ENCODE measurements at places on chromosomes 3 and 15.

GRCh38 chr3:79003994-79004393, 763.8 kb downstream of the ROBO1 start:
- no peak for DNase-seq

DNA sequence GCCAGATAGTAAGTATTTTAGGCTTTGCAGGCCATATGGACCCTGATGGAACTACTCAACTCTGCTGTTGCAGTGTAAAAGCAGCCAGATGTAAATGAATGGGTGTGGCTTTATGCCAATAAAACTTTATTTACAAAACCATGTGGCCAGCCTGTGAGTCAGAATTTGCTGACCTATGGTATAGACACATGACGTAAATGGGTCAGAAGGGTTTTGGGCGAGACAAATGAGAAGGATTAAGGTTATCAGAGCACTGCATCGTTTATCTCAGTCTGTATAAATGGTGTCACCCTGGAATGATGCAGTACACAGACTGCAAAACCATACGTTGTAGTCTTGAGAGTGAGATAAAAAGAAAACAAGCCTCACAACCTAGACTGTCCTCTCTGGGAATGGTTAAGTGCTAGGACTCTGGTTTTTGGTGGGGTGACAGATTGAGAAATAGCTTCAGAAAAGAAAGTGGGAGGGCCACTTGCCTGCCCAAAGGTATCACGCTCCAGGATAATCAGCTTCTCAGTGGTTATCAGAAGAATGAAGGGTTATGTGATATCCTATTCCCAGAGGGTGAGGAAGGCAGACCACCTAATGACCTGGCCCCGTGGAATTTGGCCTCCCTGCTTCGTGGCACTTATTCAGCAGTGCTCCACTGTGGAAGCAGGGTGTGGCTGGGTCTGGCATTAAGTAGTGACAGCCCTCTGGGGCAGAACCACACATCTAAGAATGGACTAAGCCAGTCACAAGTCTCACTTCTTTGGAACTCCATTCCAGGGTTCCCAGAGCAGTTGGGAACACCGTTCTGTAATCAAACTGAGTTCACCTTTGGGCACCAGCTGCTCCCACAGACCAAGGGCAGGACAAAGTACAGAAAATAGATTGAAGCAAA, 46.1 kb downstream of the ABHD5 start:
- DNase-seq: no peak

DNA sequence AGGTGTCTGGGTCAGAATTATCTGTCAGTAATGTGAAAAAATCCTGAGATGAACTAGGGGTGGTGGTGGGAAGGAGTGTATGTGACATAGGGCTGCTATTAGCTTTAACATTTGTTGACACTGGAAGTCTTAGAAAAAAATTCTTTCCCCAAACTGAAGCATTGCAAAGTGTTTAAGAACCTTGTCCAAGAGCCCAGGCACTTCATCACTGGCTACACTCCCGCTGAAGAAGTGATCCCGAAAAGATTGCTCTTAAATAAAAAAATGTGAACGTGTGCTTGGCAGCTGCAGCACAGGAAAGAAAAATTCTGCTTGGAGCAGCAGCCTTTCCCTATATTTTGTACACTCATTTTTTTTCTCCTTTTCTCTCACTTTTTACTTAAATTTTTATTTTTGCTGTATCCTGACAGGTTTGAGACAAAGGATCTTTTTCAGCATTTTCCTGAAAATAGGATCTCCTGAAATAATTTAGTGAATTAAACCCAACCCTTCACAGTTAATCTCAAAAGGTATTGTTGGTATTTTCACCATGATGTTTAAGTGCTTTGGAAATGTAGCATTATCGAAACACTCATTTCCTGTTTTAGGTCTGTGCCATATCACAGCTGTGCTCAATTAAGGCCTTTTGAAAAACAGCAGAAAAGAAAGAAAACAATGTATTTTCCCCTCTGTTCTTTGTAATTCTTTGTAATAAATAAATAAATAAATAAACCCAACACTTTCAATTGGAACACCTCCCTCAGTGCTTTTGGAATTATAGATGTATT, 477.6 kb downstream of the ZNF385D start:
- DNase-seq: no peak

- peak; percentile 76 for DNase-seq
Observed at GRCh38 chr3:107753976-107754375, 231.2 kb downstream of the BBX start.

DNA sequence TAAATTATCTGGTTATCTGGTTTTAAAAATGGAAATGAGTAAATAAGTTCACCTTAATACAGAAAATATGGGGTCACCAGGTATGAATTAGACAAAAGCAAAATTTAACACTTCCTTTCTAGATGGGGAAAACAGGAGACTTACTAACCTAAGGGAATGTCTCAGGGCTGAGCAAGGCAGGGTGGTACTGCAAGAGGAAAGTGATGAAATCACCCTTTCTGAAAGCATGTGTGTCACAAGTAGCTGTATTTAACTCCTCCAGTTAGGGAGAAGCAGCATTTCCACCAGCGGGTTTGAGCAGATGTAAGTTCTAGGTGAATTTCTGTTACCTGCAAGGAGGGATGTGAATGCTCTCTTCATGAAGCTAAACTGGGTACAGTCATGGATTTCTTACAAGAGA, 629.1 kb downstream of the MECOM start:
- DNase-seq: no peak

- DNase-seq: no peak
Observed at GRCh38 chr15:46941241-46941640, 776.1 kb upstream of the SEMA6D start.

DNA sequence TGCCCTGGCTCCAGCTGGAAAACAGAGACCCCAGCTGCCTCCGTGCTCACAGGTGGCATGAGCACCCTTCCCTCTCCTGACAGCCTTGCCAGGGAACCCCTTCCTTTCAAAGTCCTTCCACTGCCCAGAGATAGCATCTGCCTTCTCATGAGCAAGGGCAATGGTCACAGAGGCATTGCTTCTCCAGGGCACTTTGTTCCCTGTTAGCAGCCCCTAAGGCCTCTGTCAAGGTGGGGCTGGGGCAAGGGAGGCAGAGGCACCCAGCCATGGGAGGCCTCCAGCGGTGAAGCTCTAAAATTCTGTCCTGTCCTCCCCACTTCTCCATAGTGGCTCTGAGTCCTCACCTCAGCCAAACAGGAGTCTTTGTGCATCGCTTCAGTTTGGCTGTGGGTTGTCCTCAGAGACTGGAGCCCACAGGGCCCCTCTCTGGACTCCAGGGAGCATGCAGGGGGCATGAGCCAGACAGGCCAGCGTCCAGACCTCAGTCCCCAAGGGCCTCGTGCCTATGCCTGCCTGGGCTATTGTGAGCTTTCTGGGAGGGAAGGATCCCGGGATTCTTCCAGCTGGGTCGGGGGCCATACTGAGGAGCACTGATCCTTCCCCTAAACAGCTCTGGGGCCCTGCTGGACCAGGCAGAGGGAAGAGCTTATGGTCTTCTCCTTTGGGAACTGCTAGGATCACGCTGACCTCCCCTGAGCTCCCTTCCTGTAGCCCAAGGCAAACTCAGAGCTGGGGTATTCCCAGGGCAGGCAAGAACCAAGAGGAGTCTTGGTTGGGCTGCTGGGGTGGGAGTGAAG, 106.6 kb downstream of the DNAJB8 start:
- DNase-seq: no peak

DNA sequence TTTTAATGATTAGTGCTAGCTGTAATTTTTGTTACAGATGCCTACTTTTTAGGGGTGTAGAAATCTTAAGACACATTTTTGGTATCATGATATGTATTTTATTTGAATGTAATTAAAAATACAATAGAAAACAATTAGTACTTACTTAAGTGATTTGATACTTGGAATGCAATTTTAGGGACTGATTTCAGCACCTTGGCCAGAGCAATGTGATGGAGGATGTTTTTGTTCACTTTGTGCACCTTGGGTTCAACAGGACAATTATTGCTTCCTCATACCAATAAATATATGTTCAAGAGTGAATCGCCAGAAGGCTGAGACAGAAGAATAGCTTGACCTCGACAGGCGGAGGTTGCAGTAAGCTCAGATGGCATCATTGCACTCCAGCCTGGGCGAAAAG, 22.3 kb downstream of the GMNC start:
- DNase-seq: no peak

DNA sequence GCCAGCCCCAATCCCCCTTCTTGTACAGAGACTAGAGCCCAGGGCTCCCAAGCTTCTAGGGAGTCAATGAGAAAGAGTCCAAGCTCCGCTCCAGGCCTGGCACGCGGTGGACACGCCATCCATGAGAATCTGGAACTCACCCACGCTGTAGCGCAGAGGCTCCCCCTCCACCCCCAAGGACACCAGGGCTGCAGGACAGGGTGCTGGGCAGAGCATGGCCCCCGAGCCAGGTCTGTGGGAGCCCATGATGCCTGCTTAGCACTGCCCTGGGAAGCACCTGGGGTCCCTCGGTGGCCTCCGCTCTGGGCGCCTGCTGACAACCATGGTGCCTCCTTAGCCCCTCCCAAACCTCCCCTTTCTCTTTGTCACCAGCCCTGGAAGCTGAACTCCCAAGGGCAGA, 28.5 kb downstream of the ACSBG1 start:
- no peak for DNase-seq

DNA sequence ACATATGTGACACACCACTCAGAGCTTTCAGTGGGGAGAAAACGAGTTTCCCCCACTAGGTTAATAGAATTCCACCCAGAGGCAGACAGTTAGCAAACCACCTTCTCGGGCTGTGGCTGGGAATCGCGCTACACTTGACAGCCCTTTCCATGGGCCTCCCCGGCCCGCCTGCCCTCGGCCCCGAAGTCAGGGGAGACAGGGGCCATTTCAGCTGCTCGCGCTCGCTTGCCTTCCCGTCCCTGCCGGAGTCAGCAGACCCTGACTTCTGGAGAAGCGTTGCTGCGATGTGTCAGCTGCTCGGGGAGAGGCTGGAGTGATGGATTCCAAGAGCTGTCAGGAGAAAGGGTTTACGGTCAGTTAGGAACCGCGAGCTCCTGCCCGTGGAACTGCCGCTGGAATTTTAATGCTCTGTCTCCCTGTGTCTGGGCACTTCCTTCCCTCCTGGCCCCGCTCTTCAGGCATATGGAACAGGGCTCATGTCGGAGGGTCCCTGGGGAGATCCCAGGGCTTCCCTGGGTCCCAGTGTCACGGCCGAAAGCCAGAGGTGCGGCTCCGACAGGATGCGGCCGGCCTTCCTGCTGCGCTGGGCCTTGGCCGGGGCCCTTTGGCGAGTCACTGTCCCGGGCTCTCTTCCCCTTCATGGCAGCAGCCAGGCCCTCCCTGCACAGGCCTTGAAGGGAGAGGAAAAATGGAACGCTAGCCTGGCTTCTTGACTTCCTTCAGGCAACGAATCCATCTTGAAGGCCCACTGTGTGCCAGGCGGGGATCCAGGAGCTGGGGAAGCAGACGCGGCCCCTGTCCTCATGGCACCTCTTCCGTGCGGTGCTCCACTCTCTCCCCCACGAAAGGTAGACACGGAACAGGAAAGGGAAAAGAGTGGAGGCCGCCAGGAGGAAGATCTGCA, 38.4 kb upstream of the VPS8 start:
- no peak for DNase-seq

DNA sequence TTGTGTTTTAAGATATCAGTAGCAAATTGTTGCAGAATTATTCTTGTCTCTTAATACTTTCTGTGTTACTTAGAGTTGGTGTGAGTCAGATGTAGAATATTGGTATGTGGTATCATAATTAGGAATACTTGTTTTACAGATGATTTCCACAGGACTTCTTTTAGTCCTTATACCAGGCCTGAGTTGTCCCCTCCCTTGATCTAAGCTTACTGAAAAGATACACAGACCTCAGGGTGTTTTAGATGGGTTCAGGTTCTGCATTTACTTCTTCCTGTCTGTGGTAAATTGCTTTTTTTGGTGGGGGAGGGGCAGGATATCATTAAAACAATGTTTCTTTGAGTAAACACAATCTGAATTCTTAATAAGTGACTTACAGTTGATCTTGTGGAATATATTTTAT, 14.2 kb downstream of the DZIP3 start:
- DNase-seq: no peak

DNA sequence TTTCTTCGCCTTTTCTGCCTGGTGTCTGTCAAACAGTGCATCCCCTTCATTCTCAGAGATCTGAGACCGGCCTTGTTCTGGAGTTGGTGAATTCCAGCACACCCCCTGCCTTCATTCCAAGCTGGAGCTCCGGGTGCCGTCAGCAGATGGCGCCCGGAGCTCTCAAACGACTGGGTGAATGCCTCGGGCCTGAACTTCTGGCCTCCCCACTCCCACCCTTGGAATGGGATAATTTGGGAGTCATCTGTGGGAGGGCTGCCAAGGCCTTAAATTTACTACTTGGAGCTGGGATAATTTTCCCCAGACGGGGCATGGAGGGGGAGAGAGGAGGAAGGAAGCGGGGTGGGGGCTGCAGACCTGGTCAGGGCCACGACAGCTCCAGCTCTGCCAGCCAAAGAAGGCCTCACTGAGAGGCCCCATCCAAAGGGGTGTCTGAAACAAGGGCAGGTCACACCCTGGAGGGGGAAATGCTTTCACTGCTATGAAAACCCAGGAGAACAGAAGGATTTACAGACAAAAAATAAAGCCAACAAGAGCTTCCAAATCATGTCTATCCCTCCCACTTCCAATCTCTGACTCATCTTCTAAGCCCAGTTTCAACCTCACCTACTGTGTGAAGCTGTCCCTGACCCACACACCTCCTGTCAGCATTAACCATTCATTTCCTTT, 187.9 kb downstream of the OPA1 start:
- peak; percentile 17 for DNase-seq

GRCh38 chr3:13028010-13028821, 45.0 kb downstream of the IQSEC1 start:
- DNase-seq: no peak

DNA sequence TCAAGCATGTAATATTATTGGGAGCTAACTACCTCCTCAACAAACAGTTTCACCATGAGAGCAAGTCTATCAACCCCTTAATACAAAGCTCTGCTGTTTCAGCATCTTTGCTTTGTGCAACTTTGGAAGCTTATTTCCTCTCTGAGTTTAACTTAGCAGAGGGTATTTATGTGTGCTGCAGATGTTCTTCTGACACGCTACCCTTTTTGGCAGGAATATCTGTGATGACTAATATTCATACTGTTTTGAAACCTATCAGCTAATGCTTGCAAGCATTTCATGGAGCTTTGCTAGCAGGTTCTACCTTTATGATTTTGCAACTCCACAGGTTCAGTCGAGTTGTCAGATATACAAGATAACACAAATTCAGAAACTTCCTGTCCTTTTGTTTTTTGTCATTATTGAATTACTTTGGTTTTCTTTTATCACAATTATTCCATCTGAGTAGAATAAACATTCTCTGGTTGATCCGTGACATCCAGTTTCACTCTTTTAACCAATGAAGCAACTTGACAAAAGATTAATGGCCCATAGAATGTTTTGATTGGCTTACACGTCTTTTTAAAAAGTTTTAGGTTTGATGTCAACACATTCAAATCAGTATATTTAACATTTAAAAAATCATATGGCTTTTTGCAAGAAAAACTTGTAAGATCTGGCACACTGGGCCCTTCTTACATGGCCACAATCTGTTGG, 1.7 kb upstream of the SLC9A9 start:
- no peak for DNase-seq

GRCh38 chr3:4828279-4829030, 150.8 kb upstream of the BHLHE40 start:
- no peak for DNase-seq

GRCh38 chr3:69368129-69368741, 17.7 kb downstream of the FRMD4B start:
- DNase-seq: no peak
